HuH-7.5 (cell line): ENCODE measurements at places on chromosomes 4 and X.

- DNase-seq: no peak
Measured at GRCh38 chr4:154033921-154034320, 245.0 kb upstream of the SFRP2 start.

DNA sequence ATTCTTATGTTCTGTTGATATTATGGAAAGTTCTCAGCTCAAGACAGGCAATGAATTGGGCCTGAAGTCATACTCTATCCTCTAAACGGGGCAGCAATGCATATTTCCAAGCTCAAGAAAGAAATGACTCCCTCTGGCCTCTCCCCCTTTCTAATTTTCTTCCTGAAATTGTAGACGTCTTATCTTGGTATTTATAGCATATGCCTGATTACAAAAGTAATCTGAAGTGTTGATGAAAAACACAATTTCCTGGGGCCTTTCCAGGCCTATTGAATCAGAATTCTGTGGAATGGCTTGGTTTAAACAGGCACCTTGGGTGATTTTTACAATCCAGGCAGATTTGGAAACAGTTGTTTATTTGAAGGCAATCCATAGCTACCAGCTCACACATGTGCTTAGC, 21.4 kb upstream of the PGRMC2 start:
- no peak for DNase-seq

DNA sequence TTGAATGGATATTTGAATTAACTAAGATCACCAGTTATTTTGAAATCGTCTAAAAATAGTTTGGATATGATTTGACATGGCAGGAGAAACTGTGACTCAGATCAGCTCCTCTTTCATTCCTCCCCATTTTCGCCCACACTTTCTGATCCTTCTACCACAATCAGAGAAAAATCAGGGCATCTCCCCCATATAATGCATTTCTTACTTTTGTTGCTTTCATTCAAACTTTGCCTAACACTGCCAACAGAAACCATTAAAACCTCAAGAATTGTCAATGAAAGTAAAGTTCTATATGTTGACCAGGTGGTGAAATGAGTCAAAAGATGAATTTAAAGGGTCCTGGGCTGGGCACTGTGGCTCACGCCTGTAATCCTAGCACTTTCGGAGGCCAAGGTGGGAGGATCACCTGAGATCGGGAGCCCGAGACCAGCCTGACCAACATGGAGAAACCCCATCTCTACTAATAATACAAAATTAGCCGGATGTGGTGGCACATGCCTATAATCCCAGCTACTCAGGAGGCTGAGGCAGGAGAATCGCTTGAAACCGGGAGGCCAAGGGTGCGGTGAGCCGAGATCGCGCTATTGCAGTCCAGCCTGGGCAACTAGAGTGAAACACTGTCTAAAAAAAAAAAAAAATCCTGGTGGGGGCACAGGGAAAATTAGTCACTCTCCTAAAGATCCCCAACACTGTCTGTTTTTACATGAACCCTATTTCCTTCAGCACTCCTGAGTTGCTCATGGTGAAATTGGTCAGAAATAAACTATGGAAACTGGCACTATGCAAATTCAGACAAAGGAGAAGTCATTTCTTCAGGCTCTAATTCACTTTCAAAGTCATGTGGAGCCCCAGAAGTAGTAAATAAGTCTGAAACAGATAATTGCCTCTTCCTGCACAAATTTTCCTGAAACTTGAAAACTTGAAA, 122.8 kb upstream of the NOCT start:
- no peak for DNase-seq

DNA sequence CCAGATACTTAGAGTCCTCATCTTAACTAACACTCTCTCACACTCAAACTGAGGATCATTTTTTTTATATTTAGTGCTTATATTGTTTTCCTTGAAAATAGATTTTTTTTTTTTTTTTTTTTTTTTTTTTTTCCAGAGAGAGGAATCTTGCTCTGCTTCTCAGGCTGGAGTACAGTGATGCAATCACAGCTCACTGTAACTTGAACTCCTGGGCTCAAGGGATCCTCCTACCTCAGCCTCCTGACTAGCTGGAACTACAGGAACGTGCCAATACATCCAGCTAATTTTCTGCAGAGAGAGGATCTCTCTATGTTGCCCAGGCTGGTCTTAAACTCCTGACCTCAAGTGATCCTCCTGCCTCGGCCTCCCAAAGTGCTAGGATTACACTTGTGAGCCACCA, 650.3 kb upstream of the ATOH1 start:
- DNase-seq: no peak

GRCh38 chr4:94472056-94472826, 20.5 kb downstream of the PDLIM5 start:
- no peak for DNase-seq

- DNase-seq: no peak
Measured at GRCh38 chr4:109945056-109945455, 32.4 kb downstream of the EGF start.

GRCh38 chrX:109155161-109155560, 326.7 kb downstream of the GUCY2F start:
- DNase-seq: no peak

- no peak for DNase-seq
Measured at GRCh38 chr4:121827853-121828252, 4.2 kb upstream of the CCNA2 start.

DNA sequence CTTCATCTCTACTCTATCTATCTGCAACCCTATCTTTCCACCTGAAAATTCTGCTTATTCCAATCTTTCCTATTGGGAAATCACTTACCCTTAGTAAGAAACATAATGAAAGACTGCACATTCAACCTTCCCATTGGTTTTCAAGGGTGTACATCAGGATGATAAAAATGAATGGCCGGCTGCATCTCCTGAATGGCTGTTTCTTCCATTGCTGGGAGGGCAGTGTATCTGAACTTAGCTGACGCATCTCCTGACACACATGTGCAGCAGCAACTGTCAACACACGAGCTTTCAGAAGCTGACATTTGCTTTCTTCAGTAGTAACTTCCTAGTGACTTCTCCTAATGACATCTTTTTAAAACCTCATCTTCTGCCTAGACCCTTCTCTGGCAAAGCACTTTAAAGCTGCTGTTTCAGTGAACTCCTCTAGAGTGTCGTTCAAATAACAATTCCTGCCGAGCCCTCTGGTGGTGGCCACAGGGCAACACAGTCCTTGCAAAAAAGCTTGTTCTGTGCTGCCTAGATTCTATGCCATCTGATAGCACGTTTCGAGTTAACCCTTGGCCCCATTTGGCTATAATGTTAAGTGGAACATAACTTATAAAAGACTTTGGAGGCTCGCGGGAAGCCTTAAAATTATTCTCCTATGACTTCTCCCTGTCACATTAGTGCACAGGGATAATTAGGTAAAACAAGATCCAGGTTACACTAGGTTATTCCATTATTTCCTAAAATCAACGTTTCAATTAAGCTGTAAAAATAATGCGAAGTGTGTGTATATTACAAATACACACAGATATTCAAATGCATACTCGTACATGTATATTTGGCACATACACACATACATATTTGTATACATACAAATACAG, 2340.7 kb downstream of the PCDH7 start:
- DNase-seq: peak; percentile 2

- no peak for DNase-seq
Measured at GRCh38 chr4:100289530-100289888, 99.2 kb upstream of the DDIT4L start.
